MG63 (cell line): ENCODE measurements at places on chromosomes 12 and 14. TPM values are rescaled to one million over a fixed set of nuclear protein-coding genes. Genes with fewer than 3 reads are reported as not detected.

- peak; percentile 38 for DNase-seq
Measured at GRCh38 chr12:62466018-62466593, 520 bp upstream of the MON2 start.

- DNase-seq = no peak
Measured at GRCh38 chr12:95625012-95625411, 73.7 kb upstream of the USP44 start.

- no peak for DNase-seq
Measured at GRCh38 chr14:54241517-54241916, 155.3 kb upstream of the CDKN3 start.

DNA sequence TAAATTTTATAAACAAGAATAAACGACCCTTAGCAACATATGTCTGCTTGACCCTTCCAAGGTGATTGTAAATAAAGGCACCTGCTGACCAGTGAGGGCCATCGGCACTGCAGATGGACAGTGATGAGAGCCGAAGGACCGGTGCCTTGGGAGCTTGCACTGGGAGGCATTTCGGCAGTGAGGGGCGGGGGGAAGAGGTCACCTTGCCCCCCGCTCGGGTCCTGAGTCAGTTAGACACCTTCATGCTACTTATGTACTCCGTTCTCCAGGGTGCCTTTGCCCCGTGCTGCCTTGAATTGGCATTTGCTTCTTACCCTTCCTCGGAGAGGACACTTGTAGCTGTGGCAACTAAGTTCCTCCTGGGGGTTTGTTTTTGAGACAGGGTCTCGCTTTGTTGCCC is 23.0 kb downstream of the MMAB start:
- no peak for DNase-seq

GRCh38 chr12:71476513-71476912 is 36.9 kb downstream of the LGR5 start:
- peak; percentile 86 for DNase-seq

GRCh38 chr14:71388862-71389261 is 481.6 kb downstream of the PCNX1 start:
- DNase-seq = no peak

- DNase-seq = no peak
Measured at GRCh38 chr12:2288875-2289274, 236.1 kb downstream of the CACNA1C start.

- no peak for DNase-seq
Measured at GRCh38 chr14:52363961-52364360, 49.8 kb downstream of the PTGER2 start.

DNA sequence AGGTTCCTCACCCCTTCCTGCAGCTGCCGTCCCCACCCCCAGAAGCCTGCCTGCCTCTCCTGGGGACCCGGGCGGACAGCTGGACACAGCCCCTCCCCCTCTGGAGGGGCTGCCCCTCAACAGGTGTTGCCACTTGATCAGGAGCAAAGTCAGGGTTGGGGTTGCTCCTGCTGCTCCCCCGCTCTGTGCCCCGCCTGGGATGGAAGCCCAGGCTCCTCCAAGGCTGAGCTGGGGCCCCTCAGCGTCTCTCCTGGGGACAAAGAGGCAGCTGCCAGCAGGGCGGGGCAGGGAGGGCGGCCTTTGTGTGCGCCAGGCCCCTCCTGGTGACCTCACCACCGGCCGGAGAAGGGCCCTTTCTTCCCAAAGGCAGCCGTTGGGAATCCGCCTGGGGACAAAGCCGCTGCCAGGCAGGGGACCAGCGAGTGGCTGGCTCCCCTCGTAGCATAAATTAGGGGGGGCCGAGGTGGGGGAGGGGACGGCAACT is 13.7 kb downstream of the TRMT61A start:
- peak; percentile 62 for DNase-seq

DNA sequence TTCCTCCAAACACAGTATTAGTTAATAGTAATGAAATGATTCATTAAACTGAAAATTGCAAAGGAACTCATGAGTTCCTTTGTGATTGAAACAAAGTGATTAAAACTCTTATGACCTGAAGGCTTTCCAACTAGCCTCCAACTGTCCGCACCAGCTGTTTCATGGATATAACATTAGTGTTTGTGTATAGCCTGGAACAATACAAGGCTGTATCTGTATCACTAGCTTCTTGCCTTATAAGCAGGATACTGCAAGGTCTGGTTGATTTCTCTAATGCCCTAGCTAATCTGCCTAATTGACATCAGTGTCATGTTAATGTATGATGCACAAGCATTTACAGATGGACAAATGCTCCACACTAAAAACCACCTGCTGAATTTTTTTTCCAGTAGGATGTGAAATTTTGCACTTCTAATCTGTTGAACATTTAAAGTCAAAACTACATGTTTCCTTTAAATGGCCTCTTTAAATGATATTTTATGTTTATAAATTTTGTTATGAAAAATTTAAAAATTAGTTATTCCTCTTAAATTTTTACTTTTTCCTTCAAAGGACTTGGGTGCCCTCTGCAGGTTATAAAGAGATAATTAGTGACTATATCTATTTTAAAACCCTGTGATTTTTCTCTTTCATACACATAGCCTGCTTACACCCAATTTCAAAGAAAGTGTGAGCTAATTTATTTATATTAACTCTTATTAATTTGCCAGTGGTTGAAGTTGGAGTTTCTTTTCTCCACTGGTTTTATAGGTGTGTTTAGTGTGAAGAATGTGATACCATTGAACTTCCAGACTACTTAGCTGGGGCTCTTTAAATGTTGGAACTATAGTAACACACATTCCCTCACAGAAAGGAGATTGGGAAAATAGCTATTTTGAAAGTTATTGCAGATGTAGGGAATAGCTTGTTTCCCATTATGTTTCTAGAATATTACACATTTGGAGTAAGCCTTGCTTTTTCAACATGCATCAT is 25.4 kb downstream of the AP5M1 start:
- DNase-seq = no peak

DNA sequence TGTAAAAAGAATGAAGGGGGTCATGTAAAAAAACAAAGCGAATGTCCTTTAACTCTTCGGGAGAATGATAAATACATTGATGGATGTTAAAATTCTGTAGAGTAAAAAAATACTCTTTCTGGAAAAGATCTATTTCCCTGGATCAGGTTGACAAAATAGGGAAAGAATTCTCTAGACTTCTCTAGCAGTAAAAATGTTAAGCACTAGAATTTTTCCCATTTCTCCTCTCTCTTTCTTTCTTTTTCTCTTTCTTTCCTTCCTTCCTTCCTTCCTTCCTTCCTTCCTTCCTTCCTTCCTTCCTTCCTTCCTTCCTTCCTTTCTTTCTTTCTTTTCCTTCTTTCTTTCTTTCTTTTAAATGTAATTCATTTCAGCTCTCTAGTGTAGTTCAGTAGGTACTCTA is 552.5 kb downstream of the LRFN5 start:
- DNase-seq = no peak

- no peak for DNase-seq
Measured at GRCh38 chr14:64926398-64926995, 12.2 kb downstream of the CHURC1 start.

PLEK2 gene
- 2.2 TPM in 1 of 2 replicates, not detected in the other for total RNA-seq

ABHD12B gene
- total RNA-seq = not detected in 2 replicates

PIANP gene
- not detected in 2 replicates for total RNA-seq

OR6C3 gene
- total RNA-seq = not detected in 2 replicates

FOXA1 gene
- 0.64 TPM in 1 of 2 replicates, not detected in the other for total RNA-seq

OTOGL gene
- 0.32 TPM in 1 of 2 replicates, not detected in the other for total RNA-seq
